Activated naive CD4-positive, alpha-beta T cell treated with Interleukin-2 at 50 U/mL for 16 hours (primary cell): ENCODE measurements at places on chromosomes 3 and 15.
A peak's percentile ranks its signal among the peaks of the same experiment; 100 is the strongest.

GRCh38 chr3:112875561-112875960, 28.9 kb upstream of the CD200R1L start:
- DNase-seq, result no peak

GRCh38 chr15:63136742-63137141, 15.1 kb downstream of the LACTB start:
- no peak for DNase-seq

- DNase-seq, result peak; percentile 32
These were observed 447 bp upstream of the SHQ1 start for GRCh38 chr3:72848703-72849081.

DNA sequence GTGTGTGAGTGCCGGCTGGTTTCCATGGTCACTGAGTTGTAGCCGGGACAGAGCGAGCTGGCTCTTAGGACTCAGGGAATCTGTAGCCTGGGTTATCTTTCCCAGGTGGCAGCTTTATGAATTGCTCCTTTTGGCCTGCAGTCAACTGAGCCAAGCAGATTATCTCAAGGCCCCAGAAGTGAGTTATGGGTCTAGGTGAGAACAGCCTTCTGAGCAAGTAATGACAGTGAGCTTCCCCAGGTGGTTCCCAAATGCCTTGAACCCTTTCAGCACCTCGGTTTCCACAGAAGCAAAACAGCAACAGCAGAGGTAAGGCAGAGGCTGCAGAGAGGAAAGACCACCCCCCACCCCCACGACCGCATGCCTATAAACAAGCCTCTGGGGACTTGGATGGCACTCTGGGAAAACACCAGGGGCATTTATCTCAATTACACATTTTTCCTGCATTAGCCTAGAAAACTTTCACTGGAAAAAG, 56.7 kb upstream of the DGKG start:
- DNase-seq, result no peak

DNA sequence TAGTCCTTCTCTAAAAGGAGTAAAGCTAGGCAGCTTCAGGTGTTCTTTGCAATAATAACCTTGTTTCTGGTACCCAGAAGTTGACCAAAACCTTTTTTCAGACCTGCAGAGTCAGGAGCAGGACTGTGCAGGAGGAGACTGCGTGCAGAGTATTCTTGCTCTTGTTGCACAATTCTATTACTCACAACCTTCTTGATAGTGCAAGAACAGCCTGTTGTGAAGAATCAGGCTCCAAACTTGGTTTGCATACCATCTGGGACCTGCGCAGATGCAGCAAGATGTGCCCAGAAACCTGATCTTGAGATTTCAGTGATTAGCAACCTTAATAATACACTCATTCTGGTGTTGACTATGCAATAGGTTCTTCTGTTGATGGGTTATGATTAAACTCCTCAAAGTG, 111.9 kb downstream of the ATG7 start:
- no peak for DNase-seq

GRCh38 chr3:177536873-177537272, 339.6 kb upstream of the TBL1XR1 start:
- DNase-seq, result no peak

GRCh38 chr3:22969276-22969675, 233.9 kb upstream of the UBE2E2 start:
- no peak for DNase-seq

DNA sequence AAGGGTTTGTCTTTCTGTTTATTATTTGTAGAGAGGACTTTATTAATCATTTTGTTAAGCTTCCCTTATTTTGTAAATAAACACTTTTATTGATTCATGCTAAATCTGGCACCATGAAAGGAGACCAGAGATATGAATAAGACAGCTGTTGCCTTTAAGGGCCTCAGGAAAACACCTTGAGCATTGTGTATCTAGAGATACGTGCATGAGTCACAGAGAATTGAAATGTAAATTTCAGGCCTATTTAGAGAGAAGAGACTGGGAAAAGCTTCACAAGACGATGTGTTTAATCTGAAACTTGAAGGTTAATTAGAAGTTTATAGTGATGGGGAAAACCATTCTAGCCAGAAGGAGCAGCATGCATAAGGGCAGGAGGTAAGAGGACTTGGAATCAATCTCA, 28.6 kb upstream of the UTS2B start:
- no peak for DNase-seq

DNA sequence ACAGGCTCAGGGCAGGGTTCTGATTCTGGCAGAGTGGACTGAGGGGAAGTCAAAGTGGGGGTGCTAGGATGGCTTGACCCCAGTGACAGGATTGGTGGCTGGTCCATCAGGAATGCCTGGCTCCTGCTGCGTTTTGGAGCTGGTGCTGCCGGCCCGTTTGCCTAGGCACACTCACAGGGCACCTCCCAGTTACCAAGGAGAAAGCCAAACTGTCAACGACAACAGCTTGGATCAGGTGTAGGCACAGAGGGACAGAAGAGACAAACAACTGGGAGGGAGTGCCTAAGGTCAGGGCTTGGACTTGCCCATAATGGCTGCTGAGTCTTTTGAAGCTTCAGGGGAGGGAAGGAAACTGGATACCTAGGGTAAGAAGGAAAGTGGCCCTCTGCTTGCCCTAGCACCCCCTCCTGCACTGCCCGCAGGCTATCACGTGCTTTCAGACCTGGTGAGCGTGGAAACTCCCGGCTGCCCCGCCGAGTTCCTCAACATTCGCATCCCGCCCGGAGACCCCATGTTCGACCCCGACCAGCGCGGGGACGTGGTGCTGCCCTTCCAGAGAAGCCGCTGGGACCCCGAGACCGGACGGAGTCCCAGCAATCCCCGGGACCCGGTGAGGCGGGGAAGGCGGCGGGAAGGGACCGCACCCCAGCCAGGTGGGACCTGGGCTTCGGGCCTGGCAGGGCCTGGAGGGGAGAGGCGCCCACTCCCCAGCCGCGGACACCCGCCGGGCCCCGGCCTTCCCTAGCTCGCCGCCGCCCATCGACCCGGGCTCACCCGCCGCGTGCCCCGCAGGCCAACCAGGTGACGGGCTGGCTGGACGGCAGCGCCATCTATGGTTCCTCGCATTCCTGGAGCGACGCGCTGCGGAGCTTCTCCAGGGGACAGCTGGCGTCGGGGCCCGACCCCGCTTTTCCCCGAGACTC, 5.1 kb downstream of the DUOX1 start:
- DNase-seq, result peak; percentile 26

- peak; percentile 81 for DNase-seq
These were observed 1.4 kb downstream of the LOXL1 start for GRCh38 chr15:73927476-73928240.

DNA sequence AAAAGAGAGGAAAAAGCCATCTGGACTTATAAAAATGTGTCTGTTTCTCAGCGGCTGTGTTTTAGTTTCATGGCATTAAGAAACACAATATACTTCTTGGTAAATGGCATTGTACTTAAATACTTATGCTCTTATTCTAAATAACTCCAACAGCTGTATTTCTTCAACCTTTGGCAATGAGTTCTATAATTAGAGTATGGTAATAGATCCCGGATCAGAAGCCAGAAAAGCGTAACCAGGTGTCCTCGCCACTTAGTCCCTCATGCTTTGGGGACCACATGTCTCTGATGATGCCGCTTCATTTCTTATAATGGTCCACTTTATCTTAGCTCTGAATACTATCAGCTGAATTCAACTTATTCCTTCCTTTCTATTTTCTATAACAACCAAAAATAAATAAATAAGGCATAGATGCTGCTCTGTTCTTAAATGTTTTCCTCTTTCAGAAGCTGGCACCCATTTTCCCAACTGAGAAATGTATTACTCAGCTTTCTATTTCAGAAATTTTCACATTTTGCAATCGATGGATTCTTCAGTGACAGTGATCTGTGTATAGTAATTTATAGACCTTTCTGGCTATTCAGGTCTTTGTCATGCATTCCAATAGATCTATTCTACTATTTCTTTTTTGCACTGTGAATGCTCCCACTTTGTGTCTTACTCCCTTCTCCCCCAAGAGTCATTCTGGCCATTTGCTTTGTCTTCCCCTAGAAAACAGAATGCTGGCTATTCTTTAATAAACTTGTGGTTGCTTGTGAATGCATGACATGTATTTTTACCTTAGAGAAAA, 87.6 kb upstream of the KBTBD8 start:
- DNase-seq, result no peak

DNA sequence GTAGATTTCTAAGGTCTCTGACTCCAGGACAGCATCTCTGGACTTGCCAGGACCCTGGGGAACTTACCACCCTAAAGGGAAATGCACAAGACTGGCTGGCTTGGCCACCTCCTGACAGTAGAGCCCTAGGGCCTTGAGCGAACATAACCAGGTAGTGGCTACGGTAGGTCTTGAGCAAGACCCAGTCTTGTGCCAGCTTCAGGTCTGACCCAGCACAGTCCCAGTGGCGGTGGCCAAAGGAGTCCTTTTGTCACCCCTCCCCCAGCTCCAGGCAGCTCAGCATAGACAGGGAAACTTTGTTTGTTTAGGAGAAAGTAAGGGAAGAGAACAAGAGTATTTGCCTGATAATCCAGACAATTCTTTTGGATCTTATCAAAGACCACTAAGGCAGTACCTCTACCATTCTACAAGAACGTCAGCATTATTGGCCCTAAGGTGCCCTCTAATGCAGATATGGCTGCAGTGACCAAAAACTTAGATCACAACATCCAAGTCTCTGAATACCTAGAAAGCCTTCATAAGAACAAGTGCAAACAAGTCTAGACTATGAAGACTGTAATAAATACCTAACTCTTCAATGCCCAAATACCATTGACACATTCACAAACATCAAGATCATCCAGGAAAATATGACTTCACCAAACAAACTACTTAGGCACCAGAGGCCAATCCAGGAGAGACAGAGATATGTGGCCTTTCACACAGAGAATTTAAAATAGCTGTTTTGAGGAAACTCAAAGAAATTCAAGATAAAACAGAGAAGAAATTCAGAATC, 38.7 kb upstream of the FBN1 start:
- DNase-seq, result no peak

- no peak for DNase-seq
These were observed 10.0 kb upstream of the SCN10A start for GRCh38 chr3:38826001-38826400.

DNA sequence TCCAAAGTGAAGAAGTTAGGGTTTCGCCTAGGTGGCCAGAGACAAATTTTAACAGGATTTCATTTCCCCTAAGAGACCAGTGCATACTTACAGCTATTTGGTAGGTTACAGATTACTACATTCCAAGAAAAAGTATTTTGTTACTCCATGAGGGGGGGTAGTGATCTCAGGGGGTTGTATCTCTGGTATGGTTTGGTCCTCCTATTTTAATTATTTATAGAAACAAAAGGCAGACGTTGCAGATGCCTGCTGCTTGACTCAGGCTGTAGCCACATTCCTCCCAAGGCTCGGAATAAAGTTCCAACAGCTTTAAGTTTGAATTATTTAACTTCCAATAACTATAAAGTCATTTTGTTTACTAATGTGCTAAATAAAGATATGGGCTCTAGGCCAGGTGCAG, 1.3 kb upstream of the TRIM59 start:
- DNase-seq, result no peak

DNA sequence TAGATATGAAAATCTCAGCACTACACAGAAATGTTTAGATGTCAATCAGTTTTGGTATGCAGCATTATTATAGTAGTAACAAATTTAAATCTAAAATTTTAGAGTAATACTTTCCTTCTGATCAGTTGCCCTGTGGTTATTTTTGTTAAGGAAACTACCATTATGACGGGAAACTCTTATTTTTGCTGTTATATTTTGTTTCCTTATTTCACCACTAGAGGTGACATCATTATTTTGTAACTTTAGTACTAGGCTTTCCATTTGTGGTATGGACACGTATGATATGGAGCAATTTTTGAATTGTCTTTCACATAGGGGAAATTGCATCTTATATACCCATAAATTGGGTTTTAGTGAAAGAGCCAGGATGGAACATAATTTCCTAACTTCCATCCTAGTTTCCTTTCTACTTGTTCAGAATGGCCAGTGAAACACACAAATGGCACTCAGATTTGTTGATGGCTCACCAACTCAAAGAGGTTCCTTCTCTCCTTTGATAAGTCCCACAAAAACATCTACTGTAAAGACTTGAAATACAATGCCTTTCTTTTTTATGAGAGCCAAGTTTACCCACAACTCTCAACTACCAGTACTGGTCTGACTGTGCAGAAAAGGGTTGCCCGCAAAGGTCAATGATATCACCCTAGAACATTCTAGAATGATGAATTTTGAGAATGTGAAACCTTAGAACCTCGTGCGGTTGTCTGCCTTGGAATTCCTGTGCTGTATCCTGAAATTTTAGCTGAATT, 19.4 kb upstream of the PPP4R2 start:
- DNase-seq, result peak; percentile 28

DNA sequence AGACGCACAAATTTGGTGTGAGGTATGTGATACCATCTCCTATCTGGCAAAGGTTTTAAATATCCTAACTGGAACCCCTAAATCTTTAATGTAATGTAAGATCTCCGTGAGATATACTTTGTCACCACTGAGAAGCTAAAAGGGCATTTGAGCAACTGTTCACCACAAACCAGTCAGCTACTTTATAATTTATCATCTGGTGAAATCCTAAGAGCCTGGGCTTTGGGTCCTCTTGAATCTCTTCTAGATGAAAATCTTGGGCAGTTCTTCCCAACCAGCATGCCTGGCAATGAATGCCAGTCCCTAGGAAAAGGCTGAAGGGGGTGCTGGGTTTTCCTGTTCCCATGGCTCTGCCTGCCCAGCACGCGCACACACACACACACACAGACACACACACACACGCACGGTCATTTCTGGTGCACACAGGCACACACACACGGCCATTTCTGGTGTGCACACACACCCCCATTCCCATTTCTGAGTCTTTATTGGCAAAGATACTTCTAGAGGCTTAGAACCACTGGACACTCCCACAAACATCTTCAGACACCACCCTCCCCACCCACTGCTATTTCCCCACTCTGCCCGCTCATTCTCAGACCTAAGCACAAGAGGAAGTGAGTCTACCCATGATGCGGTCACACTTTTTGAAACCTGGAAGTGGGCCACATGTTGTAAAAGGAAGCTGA, 72.6 kb downstream of the MYO1E start:
- DNase-seq, result peak; percentile 69

DNA sequence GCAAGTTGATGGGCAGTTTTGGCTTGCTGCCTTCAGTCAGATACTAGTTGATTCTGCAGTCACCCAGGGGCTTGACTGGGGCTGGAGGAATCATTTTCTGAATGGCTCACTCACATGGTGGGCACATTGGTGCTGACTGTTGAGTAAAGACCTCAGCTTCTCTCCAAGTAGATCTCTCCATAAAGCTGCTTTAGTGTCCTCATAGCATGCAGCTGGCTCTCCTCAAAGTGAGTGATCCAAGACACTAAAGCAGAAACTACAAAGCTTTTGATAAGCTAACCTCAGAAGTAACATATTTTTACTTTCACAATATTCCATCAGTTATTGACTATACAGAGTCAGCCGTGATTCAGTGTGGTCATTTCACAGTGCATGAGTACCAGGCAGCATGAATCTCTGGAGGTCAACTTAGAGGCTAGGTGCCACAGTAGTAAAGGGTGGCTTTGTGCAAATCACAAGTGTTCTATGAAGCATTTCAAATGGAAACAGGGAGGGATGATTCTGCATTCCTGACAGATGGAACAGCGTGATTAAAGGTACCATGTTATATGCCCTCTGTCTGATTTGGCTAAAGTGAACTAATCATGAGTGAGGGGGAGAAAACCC, 24.3 kb upstream of the ATP8B4 start:
- no peak for DNase-seq

GRCh38 chr15:63358241-63359029, 23.2 kb downstream of the CA12 start:
- DNase-seq, result no peak

- no peak for DNase-seq
These were observed 36.1 kb downstream of the SCN5A start for GRCh38 chr3:38613426-38613825.

GRCh38 chr3:172869784-172870518, 119.4 kb downstream of the ECT2 start:
- no peak for DNase-seq

GRCh38 chr3:194974468-194975135, 288.9 kb downstream of the FAM43A start:
- DNase-seq, result no peak
